Thyroid gland (tissue), 4 donors: ENCODE measurements at places on chromosomes 11 and 22. TPM values are rescaled to one million over a fixed set of nuclear protein-coding genes. Genes with fewer than 3 reads are reported as not detected.

DNA sequence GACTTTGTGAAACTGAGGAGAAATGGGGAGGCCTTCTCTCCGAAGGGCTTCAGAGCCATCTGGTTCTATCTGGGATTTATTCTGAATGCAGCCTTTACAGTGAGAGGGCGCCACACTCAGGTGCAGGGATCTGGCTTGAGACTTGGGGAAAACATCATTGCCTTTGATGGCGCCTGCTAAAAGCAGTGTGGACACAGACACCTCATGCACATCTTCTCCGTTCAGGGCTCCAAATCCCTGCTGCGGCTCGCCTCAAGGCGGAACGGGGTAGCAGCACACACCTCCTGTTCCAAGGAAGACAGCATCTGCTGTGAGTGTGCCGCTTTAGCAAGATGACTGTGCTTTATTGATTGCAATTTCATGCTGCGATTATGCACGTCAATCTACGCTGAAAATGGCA, 37.1 kb upstream of the OLFML1 start:
- DNase-seq, result no peak

- no peak for DNase-seq
Observed at GRCh38 chr22:38567531-38568285, 2.3 kb downstream of the DMC1 start.

- peak; percentile 87 for DNase-seq
Observed at GRCh38 chr11:76799066-76799804, 16.1 kb downstream of the TSKU start.

- DNase-seq, result no peak
Observed at GRCh38 chr22:49063545-49063890, 764.2 kb downstream of the BRD1 start.

DNA sequence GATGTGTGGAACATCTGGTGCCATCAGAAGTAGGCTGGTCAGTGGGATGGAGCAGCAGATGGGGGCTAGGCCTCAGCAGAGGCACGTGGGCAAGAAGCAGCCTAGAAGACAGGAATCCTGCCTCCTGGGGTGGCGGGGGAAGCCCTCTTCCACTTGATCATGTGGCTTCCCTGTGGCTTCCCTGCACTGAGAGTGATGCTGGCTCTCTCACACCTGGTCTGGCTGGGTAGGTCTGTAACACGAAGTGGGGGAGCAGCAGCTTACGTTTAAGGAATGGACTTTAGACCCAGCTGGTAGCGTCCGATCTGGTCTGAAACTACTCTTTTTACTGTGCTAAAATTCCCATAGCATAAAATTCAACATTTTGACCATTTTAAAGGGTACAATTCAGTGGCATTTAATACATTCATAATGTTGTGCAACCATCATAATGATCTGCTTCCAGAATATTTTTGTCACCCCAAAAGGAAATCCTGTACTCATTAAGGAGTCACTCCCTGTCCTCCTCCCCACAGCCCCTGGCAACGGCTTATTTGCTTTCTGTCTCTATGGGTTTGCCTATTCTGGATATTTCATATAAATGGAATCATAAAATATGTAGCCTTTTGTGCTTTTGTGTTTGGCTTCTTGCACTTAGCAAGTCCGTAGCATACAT, 21.7 kb downstream of the PTPN5 start:
- DNase-seq, result no peak

DNA sequence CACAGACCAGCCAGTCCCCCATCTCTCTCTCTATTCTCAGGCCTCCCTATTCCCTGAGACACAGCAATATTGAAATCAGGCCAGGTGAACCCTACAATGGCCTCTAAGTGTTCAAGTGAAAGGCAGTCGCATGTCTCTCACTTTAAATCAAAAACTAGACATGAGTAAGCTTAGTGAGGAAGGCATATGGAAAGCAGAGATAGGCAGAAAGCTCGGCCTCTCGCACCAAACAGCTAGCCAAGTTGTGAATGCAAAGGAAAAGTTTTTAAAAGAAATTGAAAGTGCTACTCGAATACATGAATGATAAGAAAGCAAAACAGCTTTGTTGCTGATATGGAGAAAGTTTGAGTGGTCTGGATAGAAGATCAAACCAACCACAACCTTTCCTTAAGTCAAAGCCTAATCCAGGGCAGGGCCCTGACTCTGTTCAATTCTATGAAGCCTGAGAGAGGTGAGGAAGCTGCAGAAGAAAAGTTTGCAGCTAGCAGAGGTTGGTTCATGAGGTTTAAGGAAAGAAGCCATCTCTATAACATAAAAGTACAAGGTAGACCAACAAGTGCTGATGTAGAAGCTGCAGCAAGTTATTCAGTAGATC, 19.8 kb upstream of the MPZL2 start:
- no peak for DNase-seq

GRCh38 chr11:129190087-129190486, 2.0 kb downstream of the ARHGAP32 start:
- no peak for DNase-seq

DNA sequence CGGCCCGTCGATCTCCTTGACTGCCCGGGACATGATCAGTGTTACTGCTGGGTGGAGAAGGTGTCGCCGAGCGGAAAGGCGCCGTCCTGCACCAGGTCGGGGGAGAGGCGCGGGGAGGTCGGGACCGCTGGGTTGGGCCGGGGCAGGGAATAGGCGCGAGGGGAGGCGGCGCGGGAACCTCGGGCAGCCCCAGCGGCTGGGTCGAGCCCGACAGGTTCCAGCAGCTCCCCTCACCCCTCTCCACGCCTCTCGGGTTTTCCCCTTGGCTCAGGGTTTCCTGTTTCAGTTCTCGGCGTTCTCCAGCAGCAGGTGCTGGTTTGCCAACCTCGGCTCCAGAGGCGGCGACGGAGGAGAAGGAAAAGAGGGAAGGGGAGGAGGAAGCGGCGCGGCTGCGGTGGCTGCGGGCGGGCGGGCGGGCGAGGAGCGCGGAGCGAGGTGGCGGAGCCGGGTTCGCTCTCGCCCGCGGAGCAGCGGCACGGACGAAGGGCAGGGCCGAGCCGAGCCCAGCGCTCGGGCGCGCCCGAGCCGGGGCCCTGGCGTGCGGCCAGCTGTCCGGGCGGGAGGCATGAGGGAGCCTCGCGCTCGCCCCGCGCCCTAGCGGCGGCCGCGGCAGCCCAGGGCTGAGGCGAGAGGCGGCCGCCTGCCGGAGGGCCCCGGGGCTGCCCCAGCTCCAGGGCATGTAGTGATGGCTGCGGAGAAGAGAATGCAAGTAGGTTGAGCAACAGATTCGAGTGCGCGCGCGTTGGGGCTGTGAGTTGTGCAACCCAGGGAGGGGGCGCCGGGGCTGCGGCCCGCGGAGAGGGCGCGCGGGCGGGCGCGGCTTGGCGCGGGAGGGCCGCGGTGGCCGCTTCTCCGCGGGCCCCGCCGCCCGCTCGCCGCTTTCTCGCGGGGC, at the start of gene ZC3H12C:
Gene ZC3H12C, plus strand, starts transcription at position 878 of the 892 bp plus-strand sequence. CDS start 20 bp downstream, outside the sequence.
- DNase-seq, result peak; percentile 93

DNA sequence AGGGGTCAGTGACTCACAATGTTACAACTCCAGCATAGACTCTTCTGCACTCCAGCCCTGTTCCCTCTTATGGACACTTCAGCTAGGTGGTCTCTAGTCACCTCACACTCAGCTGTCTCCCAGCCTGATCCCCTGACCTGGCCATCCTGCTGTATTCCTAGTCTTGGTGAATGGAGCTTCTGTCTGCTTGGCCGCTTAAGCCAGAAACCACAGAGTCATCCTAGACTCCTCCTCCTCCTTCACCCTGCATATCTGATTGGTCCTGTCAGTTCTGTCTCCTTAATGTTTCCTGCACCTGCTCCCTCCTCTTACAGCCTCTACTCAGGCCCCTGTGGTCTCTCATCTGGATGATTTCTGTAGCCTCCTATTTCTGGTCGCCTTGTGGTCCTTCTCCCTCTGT, 144.9 kb downstream of the HIPK3 start:
- no peak for DNase-seq

- DNase-seq, result no peak
Observed at GRCh38 chr11:111542606-111543275, 2.2 kb downstream of the LAYN start.

GRCh38 chr11:2428322-2428795, 16.0 kb downstream of the TRPM5 start:
- DNase-seq, result peak; percentile 87

GRCh38 chr11:46661836-46662235, 38.6 kb downstream of the ARHGAP1 start:
- DNase-seq, result no peak

DNA sequence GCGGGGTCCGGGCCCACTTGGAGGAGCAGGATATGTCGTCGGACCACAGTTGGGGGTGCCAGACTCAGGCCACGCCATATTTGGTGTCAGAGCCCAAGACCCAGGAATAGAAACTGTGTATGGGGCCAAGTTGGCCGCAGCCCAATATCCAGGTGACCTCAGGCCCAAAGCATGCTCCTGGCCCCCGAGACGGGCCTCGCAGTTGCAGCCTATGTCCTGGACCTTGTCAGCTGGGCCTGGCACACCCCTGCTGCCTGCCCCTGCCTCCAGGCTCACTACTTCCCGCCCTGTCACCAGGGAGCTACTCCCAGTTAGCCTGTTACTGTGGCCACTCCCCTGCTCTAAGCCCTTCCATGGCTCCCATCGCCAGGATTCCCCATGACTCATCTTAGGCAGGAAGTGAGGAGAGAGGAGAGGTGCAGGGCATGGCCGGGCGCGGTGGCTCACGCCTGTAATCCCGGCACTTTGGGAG, 23.1 kb downstream of the A4GALT start:
- DNase-seq, result peak; percentile 34

DNA sequence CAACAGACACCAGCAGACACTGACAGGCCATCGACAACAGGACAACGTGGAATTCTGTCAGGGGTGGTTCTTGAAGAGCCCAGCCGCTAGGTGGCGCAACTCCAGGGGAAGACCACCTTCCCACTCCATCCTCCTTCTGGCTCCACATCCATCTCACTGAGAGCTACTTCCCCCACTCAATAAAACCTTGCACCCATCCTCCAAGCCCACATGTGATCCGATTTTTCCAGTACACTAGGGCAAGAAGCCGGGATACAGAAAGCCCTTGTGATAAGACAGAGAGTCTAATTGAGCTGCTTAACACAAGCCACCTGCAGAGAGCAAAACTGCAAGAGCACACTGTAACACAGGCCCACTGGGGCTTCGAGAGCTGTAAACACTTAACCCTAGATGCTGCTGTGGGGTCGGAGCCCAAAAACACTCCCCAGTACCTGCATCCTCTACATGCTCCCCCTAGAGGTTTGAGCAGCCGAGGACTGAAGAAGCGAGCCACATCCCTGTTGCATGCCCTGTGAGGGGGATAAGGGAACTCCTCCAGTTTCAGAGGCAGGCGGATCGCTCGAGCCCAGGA, 11.5 kb upstream of the RAB39A start:
- DNase-seq, result no peak

DNA sequence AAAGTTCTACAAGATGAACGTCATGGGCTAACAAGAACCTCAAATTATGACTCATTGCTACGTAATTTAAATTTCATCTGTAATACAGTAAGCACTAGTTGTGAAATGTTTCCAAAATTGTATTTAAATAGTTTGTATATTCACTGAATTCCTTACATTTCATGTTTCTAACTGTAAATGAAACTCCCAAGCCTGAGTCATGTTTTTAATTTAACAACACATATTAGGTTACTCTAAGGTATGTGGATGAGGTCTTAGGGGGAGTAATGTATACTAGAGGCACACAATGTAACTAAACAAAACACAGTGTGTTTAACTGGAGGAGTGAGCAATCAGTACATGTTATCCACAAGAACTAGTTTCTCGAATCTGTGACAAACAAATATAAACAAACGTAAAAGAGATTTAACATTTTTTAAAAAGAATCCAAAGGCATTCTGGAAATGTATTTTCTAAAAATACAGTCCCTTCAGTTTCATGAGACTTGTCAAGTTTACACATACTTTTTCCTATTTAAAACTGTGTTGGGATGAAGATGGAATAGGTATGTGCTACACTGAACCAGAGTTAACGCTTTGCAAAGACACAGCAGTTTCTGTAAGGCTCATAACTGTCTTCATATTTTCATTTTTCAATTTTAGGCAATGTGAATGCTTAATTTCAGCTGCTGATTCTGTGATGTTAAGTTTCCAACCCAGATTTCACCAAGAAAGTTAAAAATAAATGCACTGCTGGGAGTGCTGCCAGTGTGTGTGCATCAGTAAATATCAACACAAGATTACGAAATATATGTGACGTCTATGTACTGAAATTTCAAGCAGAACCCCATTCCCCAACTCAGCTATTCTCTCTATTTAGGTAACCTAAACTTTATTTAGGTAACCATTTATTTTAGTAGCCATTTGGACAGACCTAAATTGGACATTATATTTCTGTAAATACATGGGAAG, 52.6 kb downstream of the PITPNB start:
- DNase-seq, result no peak

GRCh38 chr11:34960277-34960676, 43.9 kb downstream of the PDHX start:
- no peak for DNase-seq

GRCh38 chr22:45468872-45469271, 33.8 kb upstream of the FBLN1 start:
- DNase-seq, result peak; percentile 73

GRCh38 chr22:33302549-33302948, 244.4 kb upstream of the SYN3 start:
- DNase-seq, result no peak

GRCh38 chr11:75516886-75517285, 8.9 kb downstream of the GDPD5 start:
- no peak for DNase-seq

DNA sequence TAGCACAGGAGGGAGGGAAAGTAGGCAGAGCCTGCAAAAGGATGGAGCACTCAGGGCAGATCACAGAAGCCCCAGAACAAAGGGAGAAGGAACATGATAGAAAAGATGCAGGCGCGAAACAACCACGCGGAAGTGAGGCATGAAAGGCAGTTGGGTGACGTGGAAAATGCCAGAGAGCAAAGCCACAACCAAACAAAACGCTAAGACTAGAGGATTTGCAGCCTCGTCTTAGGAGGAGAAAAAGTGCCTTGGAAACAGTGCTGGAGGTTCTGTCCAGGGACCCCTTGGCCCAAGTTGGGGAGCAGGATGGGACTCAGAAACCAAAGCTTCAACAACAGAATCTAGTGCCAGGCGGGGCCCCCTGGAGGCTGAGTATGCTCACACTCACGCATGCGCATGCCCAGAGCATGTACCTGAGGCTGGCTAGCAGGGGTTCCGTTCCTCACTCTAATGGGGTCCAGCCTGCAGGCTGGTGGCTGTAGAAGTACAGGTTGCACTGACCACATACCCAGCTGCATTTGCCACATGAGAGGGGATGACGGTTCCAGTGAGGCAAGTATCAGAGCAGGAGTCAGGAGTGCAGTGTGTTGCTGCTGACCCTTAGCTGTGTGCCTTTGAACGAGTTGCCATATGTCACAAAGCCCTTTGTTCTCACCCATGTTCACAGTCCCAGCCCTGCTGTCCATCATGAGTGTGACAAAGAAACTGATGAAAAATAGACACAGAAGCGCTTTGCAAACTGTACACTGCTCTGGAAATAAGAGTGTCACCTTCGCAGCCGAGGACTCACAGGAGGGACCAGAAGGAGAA, 568.6 kb upstream of the CADM1 start:
- DNase-seq, result no peak

GRCh38 chr11:69923641-69924307, 104.6 kb upstream of the FGF3 start:
- DNase-seq, result no peak

Gene OR5B21
- total RNA-seq, result not detected

Gene RAB38
- 5.6 TPM for total RNA-seq

Gene TSPAN18
- total RNA-seq, result 12.4 TPM

Gene BIK
- total RNA-seq, result 5.3 TPM

Gene JHY
- total RNA-seq, result 5.8 TPM

Gene MPZL2
- 91.9 TPM for total RNA-seq

Gene TSPO
- total RNA-seq, result 234 TPM

Gene SHISA8
- total RNA-seq, result not detected

Gene DDI1
- not detected for total RNA-seq

Gene FAM83F
- total RNA-seq, result 30.7 TPM

Gene LRRC10B
- total RNA-seq, result 0.54 TPM

Gene CPT1A
- total RNA-seq, result 58.0 TPM

Gene SUSD2
- total RNA-seq, result 22.5 TPM

Gene PHLDA2
- 2.3 TPM for total RNA-seq

Gene RASD2
- 0.13 TPM for total RNA-seq

Gene APOA4
- not detected for total RNA-seq
